CD4-positive, alpha-beta T cell treated with Interleukin-10 for 1 hour (primary cell): ENCODE measurements at places on chromosomes 3 and 15.

DNA sequence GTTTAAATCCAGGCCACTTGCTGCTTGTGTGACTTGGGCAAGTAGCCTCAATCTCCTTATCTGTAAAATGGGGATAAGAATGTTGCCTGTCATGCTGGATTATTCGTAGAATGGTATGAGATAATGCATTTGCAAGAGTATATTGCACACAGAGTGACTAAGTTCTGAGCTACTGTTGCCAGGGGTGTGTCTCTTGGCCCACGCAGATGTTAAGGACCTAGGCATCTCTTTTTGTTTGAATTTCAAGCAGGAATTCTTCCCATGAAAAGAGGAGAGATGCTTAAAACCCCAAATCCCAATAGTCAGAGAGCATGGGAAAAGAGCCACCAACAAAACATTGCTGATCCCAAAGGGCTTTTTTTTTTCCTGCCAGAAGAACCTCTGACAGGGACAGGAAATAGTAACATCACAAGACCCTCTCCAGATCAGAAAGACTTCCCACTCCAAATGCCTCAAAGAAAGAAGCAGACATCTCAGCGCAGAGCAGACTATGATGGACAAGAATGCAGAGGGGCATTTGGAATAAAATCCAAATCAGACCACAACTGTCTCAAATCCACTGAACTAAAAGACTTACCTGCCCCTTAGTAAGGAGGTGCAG lies 90.5 kb downstream of the MRPL46 start:
- DNase-seq: no peak

DNA sequence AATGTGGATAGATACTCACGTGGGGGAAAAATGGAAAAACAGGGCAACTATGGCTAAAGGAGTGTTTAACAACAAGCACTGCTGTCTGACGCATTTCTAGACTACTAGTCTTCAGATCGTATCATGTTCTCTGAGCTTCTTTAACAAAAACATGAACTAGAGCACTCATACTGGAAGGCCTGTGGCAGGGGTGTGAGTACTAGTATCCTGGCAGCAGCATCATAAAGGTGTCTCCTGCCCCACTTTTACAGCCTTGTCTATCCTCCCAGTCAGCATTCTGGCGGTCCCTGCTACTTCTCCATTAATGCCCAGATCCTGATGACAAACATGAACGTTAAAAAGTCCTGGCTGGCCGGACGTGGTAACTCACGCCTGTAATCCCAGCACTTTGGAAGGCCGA lies 4.0 kb downstream of the FMN1 start:
- DNase-seq: no peak

DNA sequence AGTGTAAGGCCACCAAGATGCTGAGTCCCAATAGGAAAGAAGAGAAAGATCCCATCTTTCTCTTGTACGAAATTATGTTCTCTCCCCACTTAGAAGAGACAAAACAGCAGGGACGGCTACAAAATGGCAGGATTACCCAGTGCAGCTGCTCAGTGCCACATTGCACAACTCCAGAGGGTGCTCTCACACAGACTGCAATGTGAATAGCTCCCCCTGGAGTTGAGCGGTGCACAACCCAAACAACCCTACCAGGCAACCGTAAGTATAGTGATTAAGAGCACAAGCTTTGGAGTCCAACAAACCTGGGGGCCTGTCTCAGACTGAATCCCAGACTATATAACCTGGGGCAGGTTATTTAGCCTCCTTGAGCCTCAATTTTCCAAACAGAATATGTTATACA lies 3.1 kb upstream of the BHLHE40 start:
- DNase-seq: peak; percentile 68

DNA sequence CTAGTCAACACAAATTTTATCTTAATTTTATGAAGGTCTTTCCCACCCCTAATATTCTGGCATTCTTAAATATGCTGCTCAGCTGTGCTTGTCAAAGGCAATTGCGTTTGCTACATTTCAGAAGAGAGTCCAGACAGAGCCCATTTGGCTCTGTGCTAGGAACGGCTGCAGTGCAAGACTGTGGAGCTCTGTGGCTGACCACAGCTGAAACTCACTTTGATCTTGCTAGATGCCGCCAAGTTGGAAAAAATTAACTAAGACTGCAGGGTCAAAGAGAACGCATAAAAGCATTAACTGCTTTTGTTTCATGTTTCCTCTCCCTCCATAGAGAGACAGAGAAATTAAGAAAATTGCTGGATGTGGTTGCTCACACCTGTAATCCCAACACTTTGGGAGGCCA lies 7.6 kb upstream of the PPP1R2 start:
- DNase-seq: peak; percentile 40

- peak; percentile 11 for DNase-seq
These were observed 9.2 kb upstream of the SLC6A1 start for GRCh38 chr3:10983219-10983916.
